AG04450 (cell line): ENCODE measurements at places on chromosomes 16 and 17.

DNA sequence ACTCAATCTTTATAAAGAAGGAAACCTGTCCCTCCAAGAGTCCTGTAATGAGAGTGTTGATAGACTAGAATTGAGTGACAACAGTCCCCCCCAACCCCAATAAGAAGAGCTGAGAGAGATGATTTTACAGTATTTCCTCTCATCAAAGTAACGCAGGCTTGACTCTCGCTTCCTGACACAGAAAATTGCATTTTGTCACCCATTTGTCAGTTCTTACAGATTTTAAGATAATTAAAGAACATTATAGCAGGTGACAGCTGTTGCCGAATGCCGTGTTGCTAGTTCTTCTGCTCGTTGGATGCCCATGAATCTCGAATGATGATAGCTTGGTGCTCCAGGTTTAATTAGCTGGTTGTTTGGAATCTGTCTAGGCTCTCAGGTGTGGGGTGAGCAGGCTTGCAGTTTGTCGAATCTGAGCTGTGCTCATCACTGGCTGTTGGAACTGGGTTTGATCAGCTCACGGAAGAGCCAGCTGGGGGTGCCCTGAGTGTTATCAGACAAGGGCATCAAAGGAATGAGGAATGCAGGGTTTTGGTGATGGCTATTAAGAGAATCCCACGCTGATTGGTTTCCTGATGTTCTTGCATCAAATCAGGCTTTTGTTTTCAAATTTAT lies 84.8 kb upstream of the CPHXL start:
- DNase-seq = no peak

DNA sequence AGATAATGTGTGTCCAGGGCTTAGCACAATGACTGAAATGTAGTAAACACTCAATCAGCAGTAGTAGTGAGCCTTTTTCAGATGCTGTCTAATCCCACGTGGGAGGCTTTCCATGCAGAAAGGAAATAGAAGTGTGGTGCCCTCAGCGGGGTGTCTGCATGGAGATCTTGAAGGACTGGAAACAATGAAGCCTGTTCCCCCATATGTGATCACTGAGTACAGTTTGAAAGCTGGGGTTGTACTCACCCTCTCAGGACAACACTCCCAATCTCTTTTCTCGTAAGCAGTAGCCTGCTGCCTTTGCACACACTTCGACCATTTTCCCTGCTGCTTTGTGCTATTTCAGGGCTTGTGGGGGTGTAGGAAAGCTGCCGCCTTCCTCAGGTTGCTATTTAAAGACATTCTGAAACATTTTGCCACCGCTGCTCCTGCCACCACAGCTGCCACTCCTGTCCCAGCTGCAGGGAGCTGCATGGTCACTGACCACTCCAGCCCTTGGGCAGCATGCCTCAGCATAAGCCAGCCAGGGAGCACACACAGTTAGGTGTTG lies 40.6 kb upstream of the HAS3 start:
- no peak for DNase-seq

GRCh38 chr17:66549731-66550207 lies 247.4 kb downstream of the PRKCA start:
- peak; percentile 74 for DNase-seq

GRCh38 chr17:68749349-68750207 lies 148.4 kb upstream of the FAM20A start:
- no peak for DNase-seq

GRCh38 chr16:89052890-89053724 lies 40.5 kb upstream of the ACSF3 start:
- no peak for DNase-seq

DNA sequence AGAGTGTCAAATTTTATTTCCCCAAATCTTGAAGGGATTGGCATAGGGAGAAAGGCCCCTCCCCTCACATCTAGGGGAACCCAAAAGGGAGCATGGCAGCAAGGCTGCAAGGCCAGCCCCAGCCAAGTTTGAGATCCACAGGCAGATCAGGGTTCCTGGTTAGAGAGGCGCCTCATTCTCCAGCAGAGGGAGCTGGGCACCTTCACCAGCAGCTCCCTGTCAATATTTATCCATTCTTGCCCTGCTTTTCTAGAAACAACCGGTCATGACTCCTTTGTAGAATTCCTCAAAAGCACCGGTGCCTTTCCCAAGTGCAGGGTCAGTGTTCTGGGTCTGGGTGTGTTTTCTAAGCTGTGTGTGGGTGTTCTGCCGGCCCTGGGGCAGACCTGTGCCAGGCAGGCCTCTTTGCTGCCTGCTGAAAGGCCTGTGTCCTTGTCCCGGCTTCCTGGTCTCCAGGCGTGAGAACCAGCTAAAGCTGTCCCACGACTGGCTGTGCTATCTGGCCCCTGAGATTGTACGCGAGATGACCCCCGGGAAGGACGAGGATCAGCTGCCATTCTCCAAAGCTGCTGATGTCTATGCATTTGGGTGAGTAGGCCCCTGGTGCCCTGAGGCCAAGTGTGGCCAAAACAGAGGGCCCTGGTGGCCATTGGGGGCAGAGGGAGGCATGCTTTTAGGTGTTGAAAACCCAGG lies 21.2 kb upstream of the LGALS9 start:
- no peak for DNase-seq

- no peak for DNase-seq
Observed at GRCh38 chr17:75754378-75755204, 10.4 kb downstream of the GALK1 start.

DNA sequence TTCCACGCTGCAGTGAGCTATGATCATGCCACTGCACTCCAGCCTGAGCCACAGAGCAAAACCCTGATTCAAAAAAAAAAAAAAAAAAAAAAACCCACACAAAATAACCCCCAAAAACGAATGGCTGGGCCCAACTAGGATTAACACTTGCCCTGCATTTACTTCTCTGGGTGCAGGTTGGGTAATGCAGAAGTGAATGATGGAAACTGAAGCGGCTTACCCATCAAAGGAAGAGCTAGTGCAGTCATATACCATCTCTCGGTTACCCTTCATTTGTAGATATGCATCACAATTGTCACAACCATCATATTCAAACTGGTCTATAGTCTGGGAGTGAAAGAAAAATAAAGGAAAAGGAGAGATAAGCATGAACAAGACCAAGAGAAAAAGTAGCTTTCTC lies 819 bp downstream of the SUPT4H1 start:
- no peak for DNase-seq

DNA sequence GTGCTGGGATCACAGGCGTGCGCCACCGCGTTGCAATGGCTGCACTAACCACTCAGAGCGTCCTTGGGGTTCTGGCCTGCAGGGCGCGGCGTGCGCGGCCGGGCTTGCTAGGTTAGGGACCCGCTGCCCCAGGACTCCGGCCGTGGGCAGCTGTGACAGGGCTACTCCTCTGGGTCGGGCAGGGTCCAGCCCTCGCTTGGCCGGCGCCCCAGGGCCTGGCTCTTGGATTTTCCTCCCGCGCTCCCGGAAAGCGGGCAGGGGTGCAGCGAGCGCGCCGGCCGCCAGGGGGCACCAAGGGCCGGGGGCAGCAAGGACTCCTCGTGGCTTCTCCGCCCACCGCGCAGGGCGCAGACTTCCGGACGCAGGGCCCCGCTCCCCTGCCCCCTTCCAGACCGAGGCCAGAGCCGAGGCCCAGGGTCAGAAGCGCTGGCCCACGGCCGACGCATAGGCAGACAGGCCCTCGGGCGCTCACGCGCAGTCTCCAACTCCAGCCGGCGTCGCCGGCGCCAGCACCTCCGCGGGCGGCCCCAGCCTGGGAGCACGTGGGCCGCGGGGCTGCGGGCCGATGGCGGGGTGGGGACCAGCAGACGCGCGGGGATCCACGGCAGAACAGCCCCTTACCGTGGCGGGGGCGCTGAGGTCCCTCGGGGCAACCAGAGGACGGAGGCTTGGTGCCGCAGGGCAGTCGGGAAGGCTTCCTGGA lies 355 bp downstream of the TLE7 start:
- no peak for DNase-seq

GRCh38 chr17:4453812-4454591 lies 20.3 kb downstream of the SPNS3 start:
- DNase-seq = no peak

GRCh38 chr17:7354262-7354843 lies 603 bp upstream of the TMEM95 start:
- DNase-seq = no peak

- peak; percentile 75 for DNase-seq
Observed at GRCh38 chr16:21100447-21100846, 50.2 kb downstream of the DNAH3 start.

DNA sequence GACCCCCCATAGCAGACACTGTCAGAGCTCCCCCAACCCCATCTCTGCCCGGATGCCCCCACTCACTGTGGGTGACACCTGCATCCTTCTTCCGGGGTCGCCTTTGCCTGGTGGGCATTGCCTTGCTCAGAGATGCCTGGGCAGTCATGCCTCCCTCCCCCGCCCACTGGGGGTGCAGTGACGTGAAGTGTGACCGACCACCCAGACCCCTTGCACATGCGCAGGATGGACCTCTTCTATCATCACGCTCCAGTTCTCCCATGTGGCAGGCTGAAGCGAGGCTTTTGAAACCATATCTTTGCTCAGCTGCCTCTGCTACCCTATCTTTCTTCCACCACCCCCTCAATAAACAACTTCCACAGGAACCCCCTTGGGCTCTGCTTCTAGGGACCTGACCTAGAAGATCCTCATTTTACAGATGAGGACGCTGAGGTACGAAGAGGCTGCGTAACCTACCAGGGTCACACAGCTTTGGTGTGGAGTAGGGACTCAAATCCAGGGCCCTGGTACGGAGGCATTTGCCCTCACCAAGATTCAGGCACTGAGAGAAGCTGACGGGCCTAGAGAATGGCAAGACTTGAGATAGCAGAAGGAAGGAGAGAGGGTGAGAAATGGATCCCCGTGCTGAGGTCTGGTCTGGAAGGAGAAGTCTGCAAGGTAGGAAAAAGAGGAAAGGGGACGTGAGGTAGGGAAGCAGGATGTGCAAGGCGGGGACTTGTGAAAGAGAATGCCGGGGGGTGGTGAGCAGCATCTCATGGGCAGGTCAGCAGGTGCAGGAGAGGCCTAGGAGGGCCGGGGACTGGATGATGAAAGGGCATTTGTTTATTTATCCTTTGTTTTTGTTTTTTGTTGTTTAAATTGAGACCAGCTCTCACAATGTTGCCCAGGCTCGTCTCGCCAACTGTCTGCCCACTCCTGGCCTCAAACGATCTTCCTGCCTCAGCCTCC lies 14.4 kb downstream of the NLRC5 start:
- DNase-seq = no peak

DNA sequence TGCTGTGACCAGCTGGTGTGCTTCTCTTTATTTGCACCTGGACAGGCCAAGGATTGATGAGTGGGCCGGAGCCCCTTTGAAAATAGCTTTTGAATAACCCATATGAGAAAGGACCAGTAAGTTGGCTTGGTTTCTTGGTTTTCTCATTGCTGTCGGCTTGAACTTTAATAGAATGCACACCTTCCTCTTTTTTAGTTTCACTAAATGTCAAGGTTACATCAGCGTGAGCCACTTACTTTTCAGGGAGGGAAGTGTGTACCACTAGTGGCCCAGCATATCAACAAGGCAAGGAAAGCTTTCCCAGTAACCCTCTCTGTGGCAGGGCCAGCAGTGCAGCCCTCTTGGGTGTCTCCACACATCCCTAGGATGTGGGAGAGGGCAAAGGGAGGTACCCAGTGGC lies 433.3 kb downstream of the CA10 start:
- DNase-seq = no peak

DNA sequence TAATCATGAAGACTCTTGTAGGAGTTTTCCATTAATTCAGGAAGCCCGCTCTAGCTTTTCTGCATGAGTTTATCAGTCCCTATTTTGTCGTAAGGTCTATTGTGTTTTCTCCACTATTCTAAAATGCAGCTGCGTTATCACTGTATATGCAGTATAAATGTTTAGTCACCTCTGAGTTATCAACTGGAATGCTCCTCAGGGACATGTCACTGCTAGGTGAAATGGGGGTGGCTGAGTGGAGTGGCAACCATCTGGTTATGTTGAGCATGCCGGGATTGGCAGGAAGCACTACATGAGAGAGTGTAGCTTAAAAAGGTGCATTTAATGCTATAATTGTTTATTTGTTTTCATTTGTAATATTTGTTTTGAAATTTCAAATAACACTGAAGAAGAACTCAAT lies 285.2 kb upstream of the ELAC2 start:
- no peak for DNase-seq

DNA sequence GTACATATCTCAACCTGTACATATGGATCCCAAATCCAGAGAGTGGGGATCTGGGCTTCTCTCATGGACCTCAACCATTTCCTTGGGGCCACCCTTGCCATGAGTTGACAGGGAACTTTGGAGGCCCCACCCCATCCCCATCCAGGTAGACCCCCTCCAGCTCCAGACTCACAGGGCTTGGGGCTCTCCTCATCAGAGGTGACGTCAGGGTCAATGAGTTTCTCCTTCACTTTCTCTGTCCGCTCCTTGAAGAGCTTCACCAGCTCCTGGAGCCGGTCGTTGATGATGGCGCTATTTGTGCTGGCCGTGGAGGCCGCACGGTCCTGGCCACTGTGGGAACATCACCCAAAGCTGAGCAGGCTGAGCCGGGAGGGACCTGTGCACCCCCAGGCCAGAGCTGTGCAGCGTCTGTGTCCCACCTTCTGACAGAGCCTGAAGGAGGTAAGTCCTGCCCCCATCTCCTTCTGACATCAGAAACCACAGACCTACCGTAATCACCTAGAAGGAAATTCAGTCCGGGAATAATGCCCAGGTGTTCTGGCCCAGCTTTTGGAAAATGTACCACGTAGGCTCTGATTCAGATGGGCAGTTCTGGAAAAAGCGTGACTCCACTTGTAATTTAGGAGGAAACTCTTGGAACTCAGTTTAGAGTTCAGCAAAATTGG lies 50.6 kb downstream of the CNGB1 start:
- DNase-seq = no peak

DNA sequence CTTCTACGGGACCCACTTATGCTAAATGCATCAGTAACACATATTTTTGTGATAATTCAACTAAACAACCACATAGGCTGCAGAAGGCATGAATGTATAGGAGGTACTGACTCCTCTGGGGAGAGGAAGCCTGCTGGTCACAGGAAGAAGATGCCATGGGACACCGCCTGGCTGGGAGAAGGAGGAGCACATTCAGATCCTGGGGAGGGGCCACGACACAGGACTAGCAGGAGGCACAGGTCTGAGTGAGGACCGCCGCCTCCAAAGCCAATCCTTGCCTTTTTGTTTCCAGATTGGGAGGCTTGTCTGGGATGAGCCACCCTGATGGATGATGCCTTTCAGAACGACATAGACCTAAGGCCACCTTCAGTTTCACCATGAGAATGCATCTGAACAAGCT lies 34.6 kb downstream of the MBTPS1 start:
- DNase-seq = no peak
